ENCODE measurements at places on chromosomes 12 and 14.

DNA sequence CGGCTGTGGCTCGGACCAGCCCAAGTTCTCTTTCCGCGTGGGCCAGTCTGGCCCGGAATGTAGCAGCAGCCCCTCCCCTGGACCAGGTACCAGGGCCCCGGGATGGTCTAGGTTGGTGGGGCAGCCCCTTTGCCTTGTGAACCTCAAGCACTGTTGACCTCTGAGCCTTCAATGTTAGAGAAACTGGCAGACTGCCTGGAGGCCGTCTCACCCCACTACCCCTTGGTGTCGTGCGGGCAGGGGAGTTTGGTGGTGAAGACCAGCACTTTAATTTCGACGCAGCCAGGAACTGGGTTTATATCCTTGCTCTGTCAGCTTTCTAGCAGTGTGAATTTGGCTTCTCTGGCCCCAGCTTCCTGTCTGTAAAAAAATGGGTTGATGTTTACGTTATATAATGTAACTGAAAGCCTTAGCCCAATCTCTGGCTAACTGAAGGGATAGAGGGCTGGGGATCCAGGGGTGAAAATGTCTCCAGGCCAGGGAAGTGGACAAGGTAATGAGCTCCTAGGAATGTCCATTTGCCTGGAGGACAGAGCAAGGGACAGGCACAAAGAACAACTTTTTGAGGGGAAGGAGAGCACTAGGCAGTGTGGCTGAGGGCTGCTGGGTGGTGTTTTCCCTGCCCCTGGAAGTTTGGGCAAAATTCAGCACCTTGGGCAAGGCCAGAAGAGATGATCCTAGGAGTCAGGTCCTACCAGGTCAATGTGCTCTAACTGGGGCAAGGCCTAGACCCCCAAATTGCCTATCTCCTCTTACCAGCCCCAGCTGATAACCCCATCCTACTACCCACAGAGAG is 11.4 kb downstream of the MCRS1 start:
- DNase-seq: no peak

DNA sequence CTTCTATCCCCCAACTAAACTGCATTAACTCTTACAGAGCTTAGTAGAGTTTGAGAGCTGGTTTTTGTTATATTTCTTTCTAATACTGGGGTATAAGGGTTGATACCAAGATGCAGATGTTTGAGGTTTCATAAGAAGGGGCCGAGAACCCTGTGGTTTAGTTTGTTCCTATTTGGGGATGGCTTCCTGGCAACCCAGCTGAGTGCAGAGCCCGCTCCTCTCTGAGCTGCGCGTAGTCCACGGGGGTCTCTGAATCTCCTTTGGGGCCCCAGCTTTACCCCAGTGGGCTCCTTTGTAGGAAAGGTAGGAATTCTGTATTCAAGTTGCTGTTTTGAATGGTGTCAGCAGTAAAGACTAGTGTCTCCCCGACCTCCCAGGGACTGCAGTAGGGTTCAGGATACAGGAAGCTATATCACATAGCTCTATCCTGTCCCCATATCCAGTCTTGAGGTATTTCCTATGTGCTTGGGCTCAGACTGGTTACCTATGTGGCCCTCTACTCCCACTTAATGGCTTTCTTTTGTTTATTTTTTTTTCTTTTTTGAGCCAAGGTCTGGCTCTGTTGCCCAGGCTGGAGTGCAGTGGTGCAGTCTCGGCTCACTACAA is 25.4 kb downstream of the PLXNC1 start:
- no peak for DNase-seq

- no peak for DNase-seq
Observed at GRCh38 chr12:82359115-82359478, 768 bp downstream of the METTL25 start.

- no peak for DNase-seq
Observed at GRCh38 chr12:131384544-131384855, 326.4 kb upstream of the SFSWAP start.

- DNase-seq: no peak
Observed at GRCh38 chr14:43697003-43697402, 810.1 kb downstream of the FSCB start.

GRCh38 chr14:56992332-56992820 is 182.1 kb upstream of the OTX2 start:
- no peak for DNase-seq

DNA sequence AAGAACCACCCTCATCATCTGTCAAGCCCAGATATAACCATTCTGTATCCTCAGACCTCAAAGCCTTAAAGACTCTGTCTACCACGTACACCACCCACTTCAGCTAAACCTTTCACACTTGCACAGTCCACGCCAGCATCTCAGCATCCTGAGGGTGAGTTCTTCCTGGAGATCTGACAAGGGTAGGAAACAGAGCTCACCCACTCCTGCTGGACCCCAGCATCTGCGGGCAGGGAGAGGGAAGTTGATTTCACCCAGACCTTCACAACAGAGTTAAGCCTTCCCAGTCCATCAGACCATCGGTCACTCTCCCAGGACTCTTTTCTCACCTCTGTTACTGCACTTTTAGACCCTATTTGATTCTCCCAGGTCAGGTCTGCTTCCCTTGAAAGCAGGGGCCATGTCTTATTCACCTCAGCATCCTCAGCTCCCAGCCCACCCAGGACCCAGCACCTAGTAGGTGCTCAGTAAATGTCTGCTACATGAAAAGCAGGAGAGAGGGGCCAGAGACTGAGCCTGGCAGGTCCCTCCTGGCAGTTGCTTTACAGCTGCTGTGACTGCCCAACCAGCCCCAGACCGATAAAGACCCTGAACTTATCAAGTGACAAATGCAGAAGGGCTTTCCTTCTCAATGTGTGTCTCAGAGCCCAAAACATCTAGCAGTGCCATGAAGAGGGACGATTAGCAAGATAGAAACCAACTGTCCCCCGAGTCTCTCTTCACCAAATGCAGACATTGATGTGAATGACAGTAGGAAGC is 34.1 kb downstream of the ANO2 start:
- no peak for DNase-seq

GRCh38 chr12:93376436-93377251 is 1.1 kb upstream of the NUDT4 start:
- DNase-seq: no peak

DNA sequence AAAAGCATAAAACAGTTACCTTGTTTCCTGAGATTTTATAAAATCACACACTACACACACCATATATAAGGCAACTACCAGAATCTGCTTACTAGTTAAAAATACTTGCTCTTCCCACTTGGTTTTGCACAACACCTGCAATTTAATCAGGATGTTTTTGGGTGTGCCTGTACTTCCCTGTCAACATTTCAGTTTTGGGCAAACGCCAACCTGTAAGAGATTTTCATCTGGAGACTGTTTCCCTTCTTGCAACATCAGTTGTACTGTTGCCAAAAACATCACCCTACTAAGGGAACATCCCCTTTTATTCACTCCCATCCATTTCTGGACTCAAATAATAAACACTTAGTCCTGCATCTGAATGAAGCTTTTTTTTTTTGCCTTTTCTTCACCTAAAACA is 172.3 kb downstream of the DUSP6 start:
- peak; percentile 89 for DNase-seq

DNA sequence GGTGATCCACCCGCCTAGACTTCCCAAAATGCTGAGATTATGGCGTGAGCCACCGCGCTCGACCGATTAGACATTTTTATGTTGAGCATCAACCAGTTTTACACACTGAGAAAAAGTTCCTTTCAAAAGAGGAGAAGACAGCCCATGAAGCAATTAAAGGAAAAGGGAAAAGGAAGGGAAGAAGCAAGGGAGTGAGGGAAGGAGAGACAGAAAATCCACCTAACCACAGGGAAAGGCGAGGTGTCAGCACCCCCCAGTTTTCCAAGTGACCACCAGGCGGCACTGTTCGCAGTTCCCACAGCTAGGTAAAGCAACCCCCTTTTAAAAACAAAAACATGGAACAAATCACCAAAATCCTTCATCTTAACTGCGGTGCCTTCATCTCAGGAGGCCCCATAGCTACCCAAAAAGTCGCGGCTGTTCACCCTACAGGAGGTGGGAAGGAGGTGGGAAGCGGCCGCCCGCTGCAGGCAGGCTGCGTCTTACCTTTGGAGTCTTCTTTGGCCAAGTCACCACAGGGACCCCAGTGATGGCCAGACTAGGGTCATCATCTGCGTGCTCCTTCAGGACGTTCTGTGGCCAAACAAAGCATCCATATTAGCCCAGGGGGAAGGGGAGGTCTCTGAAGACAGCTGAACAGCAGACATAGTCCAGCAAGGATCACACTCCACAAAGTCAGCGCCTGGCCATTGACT is 86.6 kb downstream of the KDM2B start:
- DNase-seq: no peak

DNA sequence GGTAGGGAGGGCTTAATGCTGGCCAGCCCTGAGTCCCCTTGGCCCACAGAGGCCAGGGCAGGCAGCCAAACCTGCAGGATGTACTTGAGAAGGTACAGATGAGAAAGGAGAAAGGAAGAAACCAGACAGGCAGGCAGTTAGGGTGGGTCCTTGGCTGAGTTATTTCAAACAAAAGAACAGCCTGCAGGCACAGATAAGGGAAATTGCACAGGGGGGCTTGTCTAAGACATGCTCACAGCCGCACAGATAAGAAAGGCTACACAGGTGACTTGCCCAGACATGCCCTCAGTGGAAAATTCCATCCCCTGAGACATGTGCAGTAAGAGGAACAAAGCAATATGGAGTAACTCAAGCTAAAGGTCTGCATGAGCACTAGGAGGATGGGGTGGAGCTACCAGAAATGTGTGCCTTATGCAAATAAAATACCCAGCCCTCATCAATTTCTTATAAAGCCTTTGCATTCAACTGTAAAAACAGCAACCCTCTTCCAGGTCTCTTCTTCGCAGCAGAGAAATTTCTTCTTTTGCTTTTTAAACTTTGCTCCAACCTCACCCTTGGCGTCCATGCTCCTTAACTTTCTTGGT is 158.2 kb upstream of the RGS6 start:
- no peak for DNase-seq

GRCh38 chr12:32558903-32559302 is 120.2 kb upstream of the DNM1L start:
- peak; percentile 86 for DNase-seq

- no peak for DNase-seq
Observed at GRCh38 chr12:115756271-115756670, 521.2 kb downstream of the MED13L start.

DNA sequence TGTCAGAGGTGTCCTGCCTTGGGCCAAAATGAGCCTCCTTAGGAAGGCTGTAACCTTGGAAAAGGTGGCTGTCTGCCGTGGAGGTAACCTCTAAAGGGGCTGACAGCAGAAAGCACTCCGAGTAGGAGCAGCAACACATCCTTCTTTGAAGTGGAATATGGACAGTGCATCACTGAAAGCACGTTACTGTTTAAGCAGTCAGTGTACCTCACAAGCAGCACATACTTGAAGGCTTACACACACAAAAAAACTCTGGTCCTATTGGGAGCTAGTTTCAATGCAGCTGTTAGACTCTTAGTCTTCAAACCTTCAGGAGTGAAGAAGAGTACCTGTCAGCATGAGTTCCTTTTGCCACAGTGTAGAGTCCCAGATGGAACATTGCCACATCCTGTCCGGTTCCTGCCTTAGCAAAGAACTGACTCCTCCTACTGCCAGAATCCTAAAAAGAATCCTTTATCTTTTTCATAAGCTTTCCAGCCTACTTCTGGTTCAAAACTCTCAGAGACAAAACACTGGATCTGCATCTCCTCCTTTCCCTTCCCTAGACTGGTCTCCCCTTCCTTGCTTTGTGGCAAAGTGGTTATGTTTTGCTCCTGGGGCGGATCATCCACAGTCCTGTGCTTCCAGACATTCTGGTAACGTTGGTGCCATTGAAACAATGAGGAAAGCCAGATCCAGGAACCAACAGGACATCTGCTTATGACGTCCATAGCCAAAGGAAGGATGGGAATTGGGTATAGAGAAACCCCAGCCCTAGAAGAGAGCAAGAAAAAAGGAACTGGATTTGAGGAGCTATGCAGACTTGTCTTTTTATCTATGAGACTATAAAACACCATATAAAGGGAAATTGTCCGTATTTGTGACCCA is 8.5 kb upstream of the MDM1 start:
- no peak for DNase-seq

- DNase-seq: no peak
Observed at GRCh38 chr12:3841783-3842182, 31.4 kb downstream of the PARP11 start.

DNA sequence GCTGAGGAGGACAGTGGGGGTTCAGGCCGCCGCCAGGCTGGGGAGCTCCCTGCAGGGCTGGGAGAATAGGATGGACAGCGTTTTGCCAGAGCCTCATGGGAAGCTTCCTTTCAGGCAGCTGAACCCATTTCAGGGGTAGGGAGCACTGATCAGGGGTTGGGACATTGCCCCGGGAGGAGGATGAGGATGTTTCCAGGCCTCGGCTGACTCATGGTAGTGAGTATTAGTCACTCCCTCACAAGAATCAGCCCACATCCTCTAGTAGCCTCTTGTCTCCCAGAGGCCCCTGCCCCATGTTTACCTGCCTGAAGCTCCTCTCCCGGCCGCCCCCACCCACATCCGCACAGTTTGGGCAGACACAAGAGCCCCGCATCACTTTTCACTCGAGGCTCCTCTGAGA is 89.8 kb downstream of the ZFP36L1 start:
- DNase-seq: no peak

GRCh38 chr14:73460691-73461127 is 2.4 kb upstream of the NUMB start:
- no peak for DNase-seq

GRCh38 chr14:21036751-21037150 is 2.1 kb upstream of the RNASE13 start:
- no peak for DNase-seq

GRCh38 chr14:64849940-64850339 is 29.8 kb downstream of the SPTB start:
- DNase-seq: no peak

DNA sequence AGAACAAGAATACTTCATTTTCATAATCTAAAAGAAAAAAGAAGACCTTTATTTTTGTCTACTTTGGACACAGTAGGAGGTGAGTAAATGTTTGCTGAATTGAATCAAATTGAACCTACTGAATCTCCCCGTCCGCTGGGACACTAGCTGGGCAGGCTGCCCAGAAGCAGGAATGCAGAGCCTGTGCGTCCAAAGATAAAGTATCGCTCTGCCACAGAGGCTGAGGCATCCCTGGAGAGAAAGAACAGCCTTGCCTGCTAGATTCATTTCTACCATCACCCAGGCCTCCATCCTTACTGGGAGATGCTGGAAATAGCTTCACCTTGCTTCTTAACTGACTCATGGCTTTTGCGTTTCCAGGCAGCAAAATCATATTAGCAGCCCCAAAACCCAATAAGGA is 64.1 kb upstream of the TSPAN11 start:
- no peak for DNase-seq

GRCh38 chr12:69843608-69844007 is 18.6 kb downstream of the MYRFL start:
- no peak for DNase-seq

GRCh38 chr12:66251049-66251448 is 51.2 kb upstream of the HELB start:
- no peak for DNase-seq

- no peak for DNase-seq
Observed at GRCh38 chr14:26252176-26252575, 345.7 kb downstream of the NOVA1 start.

DNA sequence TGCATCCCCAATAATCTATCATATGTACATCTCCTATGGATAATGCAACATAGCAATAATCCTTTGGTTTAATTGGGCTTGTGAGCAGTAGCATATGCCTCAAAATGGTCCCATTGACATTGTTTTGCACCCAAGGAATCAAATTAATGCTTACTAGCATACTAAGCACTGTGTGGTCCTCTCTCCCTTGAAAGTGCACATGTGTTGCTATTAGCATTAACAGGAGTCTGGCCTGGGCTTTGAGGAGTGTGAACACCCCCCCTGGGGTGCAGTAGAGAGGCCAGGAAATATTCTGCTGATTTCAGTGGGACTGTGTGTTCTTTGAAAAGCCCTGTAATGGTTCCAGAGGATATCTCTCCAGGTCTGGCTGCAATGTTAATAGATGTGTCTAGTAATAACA is 1148.4 kb downstream of the VRK1 start:
- DNase-seq: no peak
